ENCODE measurements at places on chromosomes 11 and 22.
A peak's percentile ranks its signal among the peaks of the same experiment; 100 is the strongest.

GRCh38 chr11:380996-381395 is 11.7 kb downstream of the B4GALNT4 start:
- no peaks in the 10 kb centered on the region for H3K4me1 ChIP-seq
- DNase-seq = no peak

DNA sequence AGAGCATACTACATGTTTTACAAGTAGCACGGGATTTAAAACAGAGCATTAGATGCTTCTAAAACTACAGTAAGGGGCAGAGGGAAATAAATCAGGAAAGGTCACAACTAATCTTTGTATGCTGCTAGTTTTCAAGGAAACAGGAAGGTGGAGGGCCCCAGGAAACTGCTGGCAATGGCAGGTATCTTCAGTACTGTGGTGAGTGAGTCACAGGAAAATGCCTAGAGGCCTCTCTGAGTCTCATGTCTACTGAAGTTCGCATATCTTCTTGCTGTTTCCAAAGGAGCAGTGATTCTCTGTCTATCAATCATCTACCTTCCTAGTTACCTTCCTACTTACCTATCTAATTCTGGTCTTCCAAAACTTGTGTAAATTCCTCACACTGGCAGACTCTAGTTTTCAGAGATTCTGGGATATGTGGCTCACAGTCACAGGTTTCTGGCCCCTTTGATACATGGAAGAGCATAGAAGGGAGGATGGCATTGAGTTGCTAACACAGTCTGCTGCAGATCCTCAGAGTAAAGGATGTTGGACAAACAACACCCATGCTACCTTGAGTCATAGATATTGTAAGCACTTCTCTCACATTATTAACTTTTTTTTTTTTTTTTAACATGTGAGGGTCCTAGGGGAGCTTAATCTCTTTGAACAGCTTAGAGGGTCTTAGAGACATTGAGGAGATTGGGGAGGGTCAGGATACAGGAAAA is 58.8 kb upstream of the SYN3 start:
- no peak overlapping the region for H3K27ac ChIP-seq
- H3K4me1 ChIP-seq = no peaks in the 10 kb centered on the region
- H3K36me3 ChIP-seq = no peaks in the 10 kb centered on the region
- DNase-seq = no peak
- no peak overlapping the region for H3K4me3 ChIP-seq

GRCh38 chr11:112608509-112608908 is 347.8 kb upstream of the PLET1 start:
- DNase-seq = no peak
- H3K36me3 ChIP-seq = no peaks in the 10 kb centered on the region
- H3K27ac ChIP-seq = no peak overlapping the region
- H3K4me1 ChIP-seq = no peaks in the 10 kb centered on the region
- no peak overlapping the region for H3K4me3 ChIP-seq

DNA sequence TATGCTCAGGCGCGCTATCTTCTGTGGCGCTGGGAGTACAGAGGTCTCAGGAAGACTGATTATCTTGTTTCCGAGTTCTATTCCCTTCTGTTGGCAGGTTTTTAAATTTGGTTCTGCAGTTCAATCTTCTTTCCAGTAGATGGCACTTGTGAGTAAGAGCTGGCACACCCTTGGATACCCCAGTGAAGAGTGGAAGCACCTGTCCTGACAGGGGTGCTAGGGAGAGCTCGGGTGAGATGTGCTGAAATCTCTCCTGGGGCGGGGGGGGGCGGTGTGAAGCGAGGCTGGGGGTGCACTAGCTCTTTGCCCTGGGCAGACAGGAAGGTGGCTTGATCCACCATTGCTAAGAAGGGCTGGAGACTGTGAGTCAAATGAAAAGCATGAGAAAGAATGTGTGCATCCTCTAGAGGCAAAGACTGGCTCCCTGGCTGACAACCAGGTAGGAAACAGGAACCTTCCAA is 679.9 kb upstream of the CCDC179 start:
- no peaks in the 10 kb centered on the region for H3K27me3 ChIP-seq
- DNase-seq = no peak
- no peaks in the 10 kb centered on the region for H3K36me3 ChIP-seq
- no peak overlapping the region for H3K4me3 ChIP-seq
- no peak overlapping the region for H3K27ac ChIP-seq

DNA sequence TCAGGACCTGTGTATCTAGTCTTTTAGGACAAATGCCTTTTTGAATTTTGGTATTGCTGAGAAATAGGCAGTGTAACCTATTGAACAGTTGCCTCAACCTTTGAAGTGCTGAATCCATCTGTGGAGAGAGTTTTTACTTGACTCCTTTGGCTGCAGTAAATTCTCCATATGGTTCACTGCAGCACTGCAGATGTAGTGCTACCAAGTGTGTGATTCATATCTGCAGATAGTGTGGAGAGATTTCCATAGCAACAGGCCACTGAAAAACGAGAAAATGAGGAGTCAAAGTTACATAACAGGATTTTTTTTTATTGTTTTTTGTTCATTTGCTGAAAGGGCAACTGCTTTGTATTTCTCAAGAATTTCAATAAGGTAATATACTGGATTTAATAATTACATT is 356.1 kb downstream of the RAB38 start:
- H3K27ac ChIP-seq = no peak overlapping the region
- H3K4me1 ChIP-seq = peaks cover 24% of the 10 kb centered on the region
- no peak overlapping the region for H3K4me3 ChIP-seq
- H3K27me3 ChIP-seq = no peaks in the 10 kb centered on the region
- no peak for DNase-seq

DNA sequence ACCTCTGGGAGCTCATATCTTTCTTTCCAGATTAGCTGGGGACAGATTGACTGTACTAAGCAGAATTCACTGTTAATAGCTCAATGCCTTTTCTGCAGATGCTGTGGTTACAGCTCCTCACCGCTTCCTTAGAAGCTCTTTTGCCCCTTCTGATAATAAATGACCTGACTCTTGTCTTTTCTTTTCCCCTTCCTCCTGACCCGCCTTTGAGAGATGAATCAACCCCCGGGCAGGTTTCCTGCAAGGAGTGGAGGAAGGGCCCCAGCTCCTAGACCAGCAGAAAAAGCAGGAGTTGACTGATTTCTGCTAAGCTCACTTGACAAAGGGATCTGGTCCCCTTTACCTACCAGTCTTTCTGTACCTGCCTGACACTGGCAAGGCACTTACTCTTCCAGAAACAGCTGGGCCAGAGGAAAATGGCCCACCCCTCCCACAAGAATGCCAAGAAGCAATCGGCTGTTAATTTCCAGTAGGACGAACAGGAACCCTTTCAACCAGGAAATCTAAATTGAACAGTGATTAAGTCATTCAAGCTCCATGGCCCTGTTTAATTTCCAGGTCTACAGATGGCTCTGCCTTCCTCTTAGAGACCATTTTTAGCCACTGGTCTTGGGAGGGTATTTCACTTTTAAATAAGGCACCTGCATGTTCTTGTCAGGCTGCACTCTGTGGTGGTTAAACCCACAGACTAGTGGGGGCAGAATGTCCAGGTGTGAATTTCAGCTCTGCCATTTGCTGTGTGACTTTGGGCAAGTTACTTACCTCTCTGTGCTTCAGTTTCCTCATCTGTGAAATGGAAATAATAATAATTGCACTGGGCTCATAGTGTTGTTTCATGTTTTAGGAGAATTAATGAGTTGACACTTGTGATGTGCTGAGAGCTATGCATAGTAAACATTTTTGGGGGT is 67.5 kb downstream of the PRR5L start:
- no peaks in the 10 kb centered on the region for H3K36me3 ChIP-seq
- DNase-seq = no peak
- no peak overlapping the region for H3K27ac ChIP-seq
- H3K4me1 ChIP-seq = peaks cover 5% of the 10 kb centered on the region

GRCh38 chr22:31343235-31344191 is 2.6 kb downstream of the PATZ1 start:
- H3K36me3 ChIP-seq = peaks cover 8% of the 10 kb centered on the region
- H3K4me3 ChIP-seq = peak overlapping the region; percentile 24
- no peaks in the 10 kb centered on the region for H3K27me3 ChIP-seq
- peaks cover 68% of the 10 kb centered on the region for H3K4me1 ChIP-seq
- DNase-seq = peak; percentile 23

- no peaks in the 10 kb centered on the region for H3K27me3 ChIP-seq
- no peaks in the 10 kb centered on the region for H3K4me1 ChIP-seq
- no peak for DNase-seq
- H3K36me3 ChIP-seq = peaks cover 65% of the 10 kb centered on the region
- H3K27ac ChIP-seq = no peak overlapping the region
These were observed 42.0 kb downstream of the SGSM3 start for GRCh38 chr22:40412441-40412840.

DNA sequence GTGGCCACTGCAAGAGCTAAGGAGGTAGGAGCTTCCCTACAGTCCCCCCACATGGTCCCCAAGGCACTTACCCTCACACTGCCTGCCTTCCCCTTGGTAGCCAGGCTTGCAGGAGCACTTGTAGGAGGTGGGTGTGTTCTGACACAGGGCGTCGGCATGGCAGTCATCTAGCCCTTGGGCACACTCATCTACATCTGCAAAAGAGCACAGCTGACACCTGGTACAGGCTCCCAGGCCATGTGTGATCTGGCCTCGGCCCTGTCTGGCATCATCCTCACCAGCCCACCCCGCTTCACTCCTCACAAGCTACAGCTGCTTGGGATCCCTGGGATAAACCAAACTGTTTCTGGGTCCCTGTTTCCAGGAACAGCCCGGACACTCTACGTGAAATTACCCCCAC is 1.8 kb downstream of the SCUBE2 start:
- no peak overlapping the region for H3K4me3 ChIP-seq
- H3K27me3 ChIP-seq = peaks cover 37% of the 10 kb centered on the region
- no peaks in the 10 kb centered on the region for H3K36me3 ChIP-seq
- DNase-seq = no peak
- peaks cover 13% of the 10 kb centered on the region for H3K4me1 ChIP-seq

DNA sequence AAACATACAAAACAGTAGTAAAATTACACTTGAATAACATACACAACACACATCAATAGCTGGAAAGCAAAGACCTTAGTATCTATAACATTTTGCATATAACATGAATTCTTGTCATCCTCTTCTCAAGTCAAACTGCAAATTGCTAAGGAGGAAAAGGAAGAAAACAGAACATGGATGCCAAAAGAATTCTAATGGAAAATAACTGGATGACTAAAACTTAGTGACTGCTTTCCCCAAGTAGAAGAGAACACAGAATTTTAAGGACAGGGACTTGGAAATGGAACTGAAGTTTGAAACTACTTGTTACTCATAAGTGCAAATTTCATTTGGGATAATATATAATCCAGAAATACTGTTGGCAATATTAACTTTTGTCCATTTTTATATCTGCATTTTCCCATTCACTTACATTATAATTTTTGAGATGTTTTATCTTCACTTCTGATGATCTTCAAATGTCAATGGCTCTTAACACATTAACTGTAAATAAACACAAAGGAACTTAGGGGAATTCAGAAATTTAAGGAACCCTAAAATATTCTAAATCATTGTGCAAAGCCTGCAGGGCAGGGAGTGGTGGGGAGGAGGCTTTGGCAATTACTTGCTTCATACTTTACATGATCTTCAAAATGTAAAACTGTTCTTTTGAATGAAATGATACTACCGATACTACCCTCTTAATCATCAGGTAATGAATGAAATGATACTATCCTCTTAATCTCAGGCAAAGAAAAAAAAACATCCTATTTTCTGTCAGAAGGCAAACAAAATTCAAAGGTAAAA is 9.9 kb downstream of the MTMR2 start:
- no peaks in the 10 kb centered on the region for H3K27me3 ChIP-seq
- DNase-seq = no peak
- no peak overlapping the region for H3K4me3 ChIP-seq
- peak overlapping the region; percentile 17 for H3K27ac ChIP-seq
- no peaks in the 10 kb centered on the region for H3K36me3 ChIP-seq

DNA sequence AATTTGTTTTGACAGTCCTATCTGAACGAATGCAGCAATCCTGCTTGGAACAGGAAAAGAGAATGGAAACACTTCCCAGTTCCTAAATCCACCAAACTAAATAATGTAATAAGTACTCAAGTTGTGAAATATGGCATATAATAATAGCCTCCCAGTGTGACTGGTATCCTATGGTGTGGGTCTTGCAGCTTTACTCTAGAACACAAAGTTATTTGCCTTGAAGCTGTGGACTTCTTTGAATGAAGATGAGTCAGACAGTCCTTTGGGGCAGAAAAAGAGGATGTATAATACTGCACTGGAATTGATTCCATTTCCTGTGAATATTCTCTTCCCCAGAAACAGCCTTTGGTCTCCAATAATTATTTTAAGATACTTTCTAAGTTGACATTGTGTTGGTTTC is 887.0 kb downstream of the KCNA4 start:
- no peaks in the 10 kb centered on the region for H3K36me3 ChIP-seq
- no peak overlapping the region for H3K4me3 ChIP-seq
- no peak overlapping the region for H3K27ac ChIP-seq
- DNase-seq = no peak
- H3K4me1 ChIP-seq = no peaks in the 10 kb centered on the region
- H3K27me3 ChIP-seq = no peaks in the 10 kb centered on the region

DNA sequence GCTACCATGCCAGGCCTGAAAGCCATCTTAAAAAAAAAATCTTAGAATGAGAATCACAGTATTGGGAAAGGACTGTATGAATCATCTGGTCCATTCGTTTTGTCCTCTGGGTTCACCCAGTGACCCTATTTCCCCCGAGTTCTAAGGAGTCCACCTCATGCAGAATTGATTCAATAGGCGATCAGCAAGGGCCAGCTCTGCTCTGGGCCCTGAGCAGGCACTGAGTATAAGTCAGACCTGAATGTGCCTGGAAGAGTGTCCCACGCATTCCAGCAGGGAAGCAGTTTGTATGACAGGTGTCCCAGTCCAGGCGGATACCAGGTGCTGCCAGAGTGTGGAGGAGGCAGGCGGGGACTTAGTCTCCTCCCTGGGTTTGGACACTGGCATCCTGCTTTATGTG is 883 bp upstream of the HMOX1 start:
- peaks cover 21% of the 10 kb centered on the region for H3K4me1 ChIP-seq
- no peak overlapping the region for H3K4me3 ChIP-seq
- no peaks in the 10 kb centered on the region for H3K36me3 ChIP-seq

DNA sequence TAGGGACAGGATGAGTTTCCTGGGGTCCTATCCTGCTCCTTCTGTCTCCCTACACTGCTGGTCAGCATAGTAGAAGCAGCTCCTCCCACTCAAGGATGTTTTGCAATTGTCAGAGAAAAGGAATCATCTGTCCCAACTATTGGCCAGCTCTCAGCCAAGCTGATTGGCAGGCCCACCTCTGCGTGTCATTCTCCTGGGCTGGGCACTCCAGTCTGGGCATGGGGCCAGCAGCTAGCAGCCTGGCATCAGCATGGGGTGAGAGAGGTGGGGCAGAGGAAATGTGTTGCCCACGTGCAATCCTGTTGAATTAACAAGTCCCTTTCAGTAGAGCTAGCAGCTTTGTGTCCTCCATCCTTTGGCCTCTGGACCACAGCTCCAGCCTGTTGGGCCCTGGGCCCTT is 14.1 kb downstream of the ANKK1 start:
- peak; percentile 70 for DNase-seq
- H3K36me3 ChIP-seq = no peaks in the 10 kb centered on the region
- H3K27me3 ChIP-seq = no peaks in the 10 kb centered on the region
- H3K4me3 ChIP-seq = no peak overlapping the region
